HFFc6 (cell line): ENCODE measurements at places on chromosomes 16 and 17.

DNA sequence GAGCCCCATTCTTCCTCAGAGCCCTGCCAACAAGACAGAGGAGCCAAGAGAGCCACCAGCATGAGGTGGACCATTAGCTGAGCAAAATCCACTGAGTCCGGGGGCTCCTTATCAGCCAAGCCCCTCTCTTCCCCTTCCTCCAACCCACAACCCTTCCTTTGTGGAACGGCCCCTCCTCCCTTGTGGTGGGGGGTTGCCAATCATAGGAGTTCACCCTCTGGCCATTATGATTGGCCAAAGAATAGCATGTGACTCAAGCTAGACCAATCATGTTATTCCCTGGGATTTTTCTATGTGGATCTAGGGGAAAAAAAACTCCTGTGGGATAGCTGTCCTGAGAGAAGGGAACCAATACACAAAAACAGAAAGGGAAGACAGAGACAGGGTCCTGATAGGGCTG is 120.5 kb downstream of the C16orf95 start:
- DNase-seq: no peak
- H3K27me3 ChIP-seq: peaks cover 5% of the 10 kb centered on the region
- H3K4me3 ChIP-seq: no peak overlapping the region

DNA sequence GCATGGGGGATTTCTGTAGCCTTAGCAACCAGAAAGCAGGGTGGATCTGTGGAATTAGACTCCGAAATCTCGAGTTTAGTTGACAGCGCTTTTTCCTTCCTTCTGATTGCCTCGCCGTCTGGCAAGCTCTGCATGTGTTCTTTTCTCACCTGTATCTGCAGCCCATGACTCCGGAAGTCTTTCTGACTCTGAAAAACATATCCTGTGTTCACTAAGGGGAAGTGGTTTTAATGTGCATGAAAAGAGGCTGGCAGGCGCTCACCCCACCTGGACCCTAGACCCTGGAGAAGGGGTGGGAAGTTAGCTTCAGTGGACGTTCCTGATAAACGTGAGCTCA is 158.5 kb downstream of the RPTOR start:
- H3K4me3 ChIP-seq: no peak overlapping the region
- H3K4me1 ChIP-seq: peaks cover 31% of the 10 kb centered on the region
- peaks cover 12% of the 10 kb centered on the region; the same call in 1 of the 2 replicates for H3K36me3 ChIP-seq
- DNase-seq: no peak
- no peak overlapping the region for H3K27ac ChIP-seq

DNA sequence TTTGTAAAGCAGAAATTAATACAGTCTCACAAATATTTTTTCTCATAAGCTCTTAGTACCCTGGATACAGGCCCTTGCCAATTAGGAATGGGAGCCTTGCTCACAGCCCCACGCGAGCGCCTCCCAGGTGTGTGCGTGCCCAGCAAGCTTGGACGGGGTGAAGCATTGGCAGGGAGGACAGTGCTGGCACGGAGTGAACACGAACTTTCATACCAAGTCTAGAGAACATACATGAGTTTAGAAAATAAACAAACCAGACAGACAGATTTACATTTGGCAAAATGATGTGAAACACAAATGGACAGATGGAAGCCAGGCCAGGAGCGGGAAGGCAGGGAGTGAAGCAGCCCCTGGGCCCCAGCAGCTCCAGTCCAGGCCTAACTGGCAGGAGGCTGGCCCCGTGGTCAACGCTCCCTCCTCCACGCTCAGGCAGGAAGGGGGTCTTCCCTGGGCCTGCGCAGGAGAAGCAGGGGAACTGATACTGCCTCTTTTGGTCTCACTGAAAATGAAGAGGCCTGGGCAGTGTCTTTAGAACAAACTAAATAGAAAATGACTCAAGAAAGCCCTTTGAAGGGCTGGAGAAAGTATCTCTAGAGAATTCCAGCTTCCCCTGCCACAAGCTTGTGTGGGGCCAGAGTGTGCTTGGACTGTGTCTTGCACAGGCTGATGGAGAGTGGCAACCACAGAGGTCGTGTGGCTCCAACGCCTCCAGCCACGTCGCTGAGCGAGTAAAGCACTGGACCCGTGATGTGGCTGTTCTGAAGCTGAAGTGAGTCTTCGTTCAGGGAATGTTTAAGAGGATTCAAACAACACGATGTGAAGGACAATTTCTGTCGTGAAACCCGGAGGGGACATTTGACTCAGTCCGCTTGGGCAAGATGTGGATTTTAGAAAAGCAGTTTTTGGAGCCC is 9.9 kb upstream of the FOXJ1 start:
- H3K27ac ChIP-seq: no peak overlapping the region
- H3K4me3 ChIP-seq: no peak overlapping the region
- no peaks in the 10 kb centered on the region for H3K36me3 ChIP-seq
- no peaks in the 10 kb centered on the region for H3K4me1 ChIP-seq

GRCh38 chr17:80679816-80680215 is 135.2 kb downstream of the RPTOR start:
- no peak overlapping the region; the same call in 1 of the 2 replicates for H3K27ac ChIP-seq
- no peaks in the 10 kb centered on the region; the same call in 1 of the 2 replicates for H3K27me3 ChIP-seq
- H3K4me1 ChIP-seq: peaks cover 14% of the 10 kb centered on the region
- H3K36me3 ChIP-seq: peaks cover 8% of the 10 kb centered on the region
- no peak overlapping the region for H3K4me3 ChIP-seq
- no peak for DNase-seq

DNA sequence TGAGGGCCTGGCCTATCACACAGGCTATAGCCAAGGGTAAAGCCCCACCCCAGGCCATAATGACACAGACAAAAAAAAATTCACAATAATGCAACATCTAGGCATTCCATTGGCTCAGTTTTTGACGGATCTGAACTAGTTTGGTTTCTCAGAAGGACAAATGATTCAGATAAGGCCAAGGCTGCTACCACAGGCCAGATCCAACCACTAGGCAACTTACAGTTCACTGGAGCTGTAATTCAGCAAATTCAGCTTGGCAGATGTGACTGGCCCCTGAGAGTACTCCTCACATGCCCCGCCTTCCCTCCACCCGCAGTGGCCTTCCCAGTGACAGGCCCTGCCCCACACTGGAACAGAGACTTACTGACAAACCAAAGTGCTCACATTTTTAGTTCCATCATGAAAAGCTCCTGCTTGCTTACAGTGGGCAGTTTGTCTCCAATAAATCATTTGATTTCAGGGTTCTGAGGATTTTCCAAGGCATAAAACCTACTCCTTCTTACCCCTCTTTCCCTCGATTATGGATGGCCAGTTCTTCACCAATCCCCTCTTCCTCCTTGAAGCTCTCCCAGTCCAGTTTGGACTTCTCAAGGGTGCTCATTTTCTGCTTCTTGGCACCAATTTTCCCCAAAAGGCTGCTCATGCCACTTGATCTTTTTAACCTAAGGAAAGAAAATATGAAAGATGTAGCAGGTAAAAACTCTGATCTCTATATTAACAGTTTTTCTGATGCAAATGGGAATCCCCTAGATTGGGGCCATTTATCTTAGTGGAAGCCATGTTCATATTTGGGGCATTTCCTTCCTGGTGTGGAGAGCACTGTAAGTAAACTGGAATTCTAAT is 53.3 kb upstream of the BCAR1 start:
- H3K36me3 ChIP-seq: peaks cover 17% of the 10 kb centered on the region
- H3K4me1 ChIP-seq: peaks cover 56% of the 10 kb centered on the region
- H3K4me3 ChIP-seq: peak overlapping the region; percentile 85
- peaks cover 8% of the 10 kb centered on the region for H3K27me3 ChIP-seq
- DNase-seq: peak; percentile 95

DNA sequence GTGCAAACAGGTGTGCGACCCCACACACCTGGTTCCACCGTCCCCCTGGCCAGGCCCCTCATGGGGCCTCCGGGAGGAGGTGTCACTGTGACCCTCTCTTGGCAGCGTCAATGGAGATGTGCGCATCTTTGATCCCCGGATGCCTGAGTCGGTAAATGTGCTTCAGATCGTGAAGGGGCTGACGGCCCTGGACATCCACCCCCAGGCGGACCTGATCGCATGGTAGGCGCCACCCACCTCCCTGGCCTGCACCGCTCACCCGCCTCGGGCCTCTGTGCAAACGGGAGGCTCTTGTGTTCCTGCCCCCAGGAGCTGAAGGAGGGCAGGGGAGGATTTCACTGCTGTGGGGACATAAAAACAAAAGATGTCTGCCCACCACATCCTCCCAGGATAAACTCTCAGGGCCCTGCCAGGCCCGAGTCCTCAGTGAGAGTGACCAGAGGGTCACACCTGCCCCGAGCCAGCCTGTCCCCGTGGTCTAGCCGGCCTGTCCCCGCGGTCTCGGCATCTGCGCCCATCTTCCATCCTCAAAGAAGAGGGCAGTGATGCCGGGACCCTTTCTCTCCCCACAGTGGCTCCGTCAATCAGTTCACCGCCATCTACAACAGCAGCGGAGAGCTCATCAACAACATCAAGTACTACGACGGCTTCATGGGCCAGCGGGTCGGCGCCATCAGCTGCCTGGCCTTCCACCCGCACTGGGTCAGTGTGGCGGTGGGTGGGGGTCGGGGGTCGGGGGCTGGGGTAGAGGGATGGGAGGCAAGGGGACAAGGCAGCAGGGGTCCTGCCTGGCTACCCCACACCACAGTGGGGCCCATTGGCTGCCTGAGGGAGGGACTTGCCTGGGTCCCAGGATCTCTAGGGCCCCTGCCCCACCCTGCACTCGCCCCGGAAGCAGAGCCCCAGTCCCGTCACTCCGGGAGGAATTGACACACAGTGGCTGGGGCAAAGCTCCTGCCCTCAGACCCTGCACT is 29.0 kb upstream of the CHMP6 start:
- H3K4me1 ChIP-seq: peaks cover 9% of the 10 kb centered on the region
- H3K4me3 ChIP-seq: no peak overlapping the region
- H3K27me3 ChIP-seq: peaks cover 2% of the 10 kb centered on the region
- H3K36me3 ChIP-seq: peaks cover 15% of the 10 kb centered on the region
- no peak overlapping the region for H3K27ac ChIP-seq
- DNase-seq: no peak

GRCh38 chr16:19717314-19717713 is 713 bp downstream of the KNOP1 start:
- DNase-seq: no peak
- peak overlapping the region; percentile 87 for H3K27ac ChIP-seq
- H3K36me3 ChIP-seq: peaks cover 16% of the 10 kb centered on the region
- peaks cover 20% of the 10 kb centered on the region for H3K4me1 ChIP-seq
- no peaks in the 10 kb centered on the region; the same call in 1 of the 2 replicates for H3K27me3 ChIP-seq

DNA sequence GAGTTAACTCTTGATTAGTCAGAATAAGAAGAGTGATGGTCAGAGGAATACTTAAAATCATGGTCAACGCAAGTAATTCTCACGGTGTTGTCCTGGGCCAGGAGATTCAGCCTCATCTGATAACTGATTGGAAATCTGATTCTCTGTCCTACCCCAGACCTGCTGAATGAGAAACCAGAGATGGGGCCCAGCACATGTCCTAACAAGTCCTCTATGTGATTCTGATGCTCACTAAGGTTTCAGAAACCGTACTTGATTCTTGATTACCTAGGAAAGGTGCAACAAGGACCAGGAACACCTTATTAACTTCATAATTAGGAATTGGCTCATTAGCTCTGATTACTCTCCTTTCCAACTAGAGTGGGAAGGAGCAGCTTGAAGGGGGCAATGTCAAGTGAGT is 44.5 kb downstream of the ANKFY1 start:
- H3K4me3 ChIP-seq: no peak overlapping the region
- H3K36me3 ChIP-seq: peaks cover 6% of the 10 kb centered on the region; the same call in 1 of the 2 replicates
- DNase-seq: no peak
- no peaks in the 10 kb centered on the region; the same call in 1 of the 2 replicates for H3K27me3 ChIP-seq
- no peak overlapping the region for H3K27ac ChIP-seq
- H3K4me1 ChIP-seq: peaks cover 8% of the 10 kb centered on the region

- no peak overlapping the region for H3K4me3 ChIP-seq
- no peaks in the 10 kb centered on the region for H3K27me3 ChIP-seq
- no peaks in the 10 kb centered on the region for H3K4me1 ChIP-seq
- no peak overlapping the region for H3K27ac ChIP-seq
Observed at GRCh38 chr16:76879420-76879819, 311.6 kb upstream of the MON1B start.

DNA sequence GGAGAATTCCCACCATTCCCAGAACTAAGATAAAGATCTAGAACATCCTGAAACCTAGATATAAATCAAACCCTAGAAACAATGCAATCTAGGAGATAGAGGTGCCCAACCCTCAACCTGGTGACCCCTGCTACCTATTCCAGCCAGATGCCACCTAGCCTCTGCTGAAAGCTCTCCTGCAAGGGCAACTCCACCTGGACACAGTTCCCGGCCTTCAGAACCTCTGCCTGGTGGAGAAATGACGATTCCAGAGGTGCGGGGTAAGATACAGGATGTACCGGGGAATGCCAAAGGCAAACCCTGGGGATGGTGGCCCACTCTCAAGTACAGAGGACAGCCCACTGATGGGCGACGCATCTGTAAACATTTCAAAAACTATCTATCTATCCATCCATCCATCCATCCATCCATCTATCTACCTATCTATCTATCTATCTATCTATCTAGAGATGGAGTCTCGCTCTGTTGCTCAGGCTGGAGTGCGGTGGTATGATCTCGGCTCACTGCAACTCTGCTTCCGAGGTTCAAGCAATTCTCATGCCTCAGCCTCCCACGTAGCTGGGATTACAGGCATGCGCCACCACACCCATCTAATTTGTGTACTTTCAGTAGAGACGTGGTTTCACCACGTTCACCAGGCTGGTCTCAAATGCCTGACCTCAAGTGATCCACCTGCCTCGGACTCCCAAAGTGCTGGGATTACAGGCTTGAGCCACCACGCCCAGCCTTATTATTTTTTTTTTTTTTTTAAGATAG is 19.0 kb downstream of the MEAK7 start:
- H3K4me3 ChIP-seq: no peak overlapping the region
- no peak for DNase-seq
- peaks cover 47% of the 10 kb centered on the region for H3K36me3 ChIP-seq
- H3K27me3 ChIP-seq: no peaks in the 10 kb centered on the region
- H3K4me1 ChIP-seq: no peaks in the 10 kb centered on the region

DNA sequence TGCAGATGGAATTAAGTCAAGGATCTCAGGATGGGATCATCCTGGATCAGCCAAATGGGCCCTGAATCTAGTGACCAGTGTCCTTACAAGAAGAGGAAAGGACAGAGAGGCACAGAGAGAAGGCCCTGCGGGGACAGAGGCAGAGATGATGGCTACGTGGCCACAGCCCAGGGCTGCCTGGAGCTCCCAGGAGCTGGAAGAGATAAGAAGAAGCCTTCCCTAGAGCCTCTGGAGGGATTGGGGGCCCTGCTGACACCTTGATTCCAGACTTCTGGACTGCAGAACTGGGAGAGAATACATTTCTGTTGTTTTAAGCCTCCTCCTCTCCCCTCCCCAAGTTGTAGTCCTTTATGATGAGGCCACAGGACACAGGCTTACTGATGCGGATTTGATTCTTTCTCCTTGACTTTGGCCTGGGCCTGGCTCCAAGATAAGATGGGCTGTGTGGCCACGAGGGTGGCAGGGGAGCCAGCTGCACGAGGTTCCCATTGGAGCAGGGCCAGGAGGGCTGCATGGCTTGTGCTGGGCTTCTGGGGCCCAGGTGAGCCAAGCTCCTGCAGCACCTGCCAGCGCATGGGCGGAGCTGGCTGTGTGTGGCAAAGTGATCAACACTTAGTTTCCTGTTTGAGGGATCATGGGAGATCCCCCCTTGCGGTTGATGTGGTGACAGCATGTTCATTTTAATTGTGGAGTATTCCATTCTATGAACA is 146.1 kb downstream of the IRF8 start:
- no peaks in the 10 kb centered on the region for H3K36me3 ChIP-seq
- no peak for DNase-seq
- no peak overlapping the region for H3K27ac ChIP-seq
- H3K27me3 ChIP-seq: peaks cover 52% of the 10 kb centered on the region
- H3K4me3 ChIP-seq: no peak overlapping the region
- H3K4me1 ChIP-seq: no peaks in the 10 kb centered on the region
